GM12892 (cell line): ENCODE measurements at places on chromosomes 1 and 21.

- DNase-seq = no peak
Observed at GRCh38 chr1:47842228-47842919, 154.8 kb downstream of the TRABD2B start.

DNA sequence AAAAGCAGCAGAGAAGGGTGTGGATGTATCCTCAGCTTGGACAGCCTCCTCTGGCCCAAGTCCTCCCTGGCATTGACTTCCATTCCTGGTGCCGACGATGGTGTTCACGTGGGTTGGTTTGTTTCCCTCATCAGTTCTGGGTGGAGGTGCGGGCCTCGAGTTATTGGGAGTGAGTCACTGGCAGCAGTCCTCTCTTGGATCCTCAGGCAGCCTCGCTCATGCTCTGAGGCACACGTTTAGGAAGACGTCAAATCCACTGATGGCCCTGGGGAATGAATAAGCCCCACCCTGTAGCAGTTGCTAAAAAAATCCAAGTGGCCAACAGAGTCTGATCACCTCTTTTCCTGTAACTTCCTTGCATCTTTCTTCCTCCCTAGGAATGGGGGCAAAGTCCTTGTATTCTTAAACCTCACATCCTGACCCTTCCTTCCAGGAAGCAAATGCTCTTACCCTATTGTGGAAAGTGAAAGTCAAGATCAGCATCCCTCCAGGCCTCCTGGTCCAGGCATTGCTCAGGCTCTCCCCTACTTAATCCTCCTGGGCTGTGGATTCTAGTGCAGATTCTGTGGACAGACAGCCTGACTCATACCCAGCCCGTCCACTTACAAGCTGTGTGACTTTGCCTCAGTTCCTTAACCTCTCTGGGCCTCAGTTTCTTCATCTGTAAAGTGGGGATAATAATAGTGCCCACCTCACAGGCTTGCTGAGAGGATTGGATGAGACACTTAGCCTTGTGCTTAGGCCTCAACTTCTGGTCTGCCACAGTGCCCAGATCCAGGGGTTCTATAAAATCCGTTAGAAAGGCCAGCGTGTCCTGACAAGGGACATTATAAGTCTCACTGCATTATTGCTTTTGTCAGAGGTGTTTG is 111.1 kb downstream of the TLR5 start:
- DNase-seq = no peak

- DNase-seq = no peak
Observed at GRCh38 chr1:8096105-8097011, 70.2 kb upstream of the ERRFI1 start.

DNA sequence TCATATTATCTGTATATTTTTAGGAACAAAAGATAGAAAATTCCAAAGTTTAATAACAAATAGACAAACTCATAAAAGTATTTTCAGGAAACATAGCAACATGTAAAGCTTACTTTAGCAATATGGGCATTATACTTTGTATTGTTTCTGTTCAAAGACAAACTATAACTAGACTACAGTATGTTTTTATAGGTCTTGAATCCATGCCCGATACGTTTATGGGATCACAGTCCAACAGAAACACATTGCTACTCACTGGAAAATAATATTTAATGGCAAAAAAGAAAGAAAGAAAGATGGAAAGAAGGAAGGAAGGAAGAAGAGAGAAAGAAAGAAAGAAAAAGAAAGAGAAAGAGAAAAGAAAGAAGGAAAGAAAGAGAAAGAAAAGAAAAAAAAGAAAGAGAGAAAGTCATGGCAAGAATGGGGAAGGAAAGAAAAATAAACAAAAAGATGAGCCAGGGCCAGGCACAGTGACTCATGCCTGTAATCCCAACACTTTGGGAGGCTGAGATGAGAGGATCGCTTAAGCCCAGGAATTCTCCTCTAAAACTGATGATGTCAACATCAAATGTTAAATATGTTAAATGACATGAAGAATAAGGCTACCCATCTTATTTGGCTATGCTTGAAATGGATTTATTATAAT is 32.7 kb downstream of the TM2D1 start:
- no peak for DNase-seq

DNA sequence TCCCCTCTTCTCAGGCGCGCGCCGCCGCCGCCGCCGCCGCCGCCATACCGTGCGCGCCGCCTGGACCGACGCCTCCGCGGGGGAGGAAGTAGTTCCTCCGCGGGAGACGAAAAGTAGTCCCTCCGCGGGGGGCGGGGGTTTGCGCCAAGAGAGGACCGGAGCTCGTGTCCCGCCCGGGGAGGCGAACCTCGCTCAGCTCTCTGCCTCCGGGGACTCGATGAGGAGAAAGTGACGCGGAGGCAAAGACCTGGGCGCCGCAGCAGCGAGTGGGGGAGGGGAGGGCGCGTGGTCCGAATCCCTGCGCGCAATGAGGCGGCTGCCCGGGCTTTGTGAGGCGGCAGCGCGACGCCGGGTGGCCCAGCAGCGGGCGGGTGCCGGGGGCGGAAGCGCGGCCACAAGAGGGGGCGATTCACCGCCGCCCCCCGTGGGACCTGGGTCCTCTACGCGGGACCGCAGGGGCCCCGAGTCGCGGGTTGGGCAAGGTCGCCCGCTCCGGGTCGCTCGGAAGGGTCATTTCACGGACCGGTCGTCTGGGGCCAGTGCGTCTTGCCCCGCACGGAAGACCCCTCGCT is at the start of gene BRWD1:
Gene BRWD1, minus strand, starts transcription at position 62 of the 572 bp plus-strand sequence. CDS start 141 bp downstream, outside the sequence.
- DNase-seq = peak; percentile 69

- no peak for DNase-seq
Observed at GRCh38 chr1:22414244-22414751, 37.4 kb upstream of the ZBTB40 start.

- no peak for DNase-seq
Observed at GRCh38 chr1:112337028-112337531, 58.9 kb upstream of the CTTNBP2NL start.

DNA sequence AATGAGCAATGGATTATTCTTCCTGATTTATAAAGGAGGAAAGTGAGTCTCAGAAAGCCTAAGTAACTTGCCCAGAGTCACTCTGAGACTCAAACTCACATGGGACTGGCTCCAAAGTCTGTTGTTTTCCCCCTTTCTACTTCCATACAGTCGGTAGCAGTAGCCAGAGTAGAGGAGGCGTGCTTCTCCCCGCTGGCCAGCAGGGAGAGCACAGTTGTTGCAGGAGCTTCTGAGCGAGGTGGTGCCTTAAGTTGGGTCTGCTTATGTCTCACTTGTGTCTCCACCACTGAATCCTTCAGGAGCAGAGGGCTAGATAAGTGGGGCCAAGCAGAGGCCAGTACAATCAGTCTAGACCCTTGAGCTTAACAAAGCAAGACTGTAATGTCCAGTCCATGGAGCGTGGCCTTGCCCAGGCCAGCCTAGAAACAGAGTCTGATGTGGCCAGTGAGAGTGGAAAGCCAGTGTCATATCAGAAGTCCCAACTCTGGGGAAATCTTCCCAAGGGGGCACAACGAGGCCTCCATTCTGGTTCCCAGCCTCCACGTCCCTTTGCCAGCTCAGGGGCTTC is 181.9 kb downstream of the ZSCAN20 start:
- no peak for DNase-seq

GRCh38 chr1:109837852-109838570 is 72.6 kb upstream of the CSF1 start:
- no peak for DNase-seq
